Transverse colon (tissue), 4 donors: ENCODE measurements at places on chromosomes 1 and 21. TPM values are rescaled to one million over a fixed set of nuclear protein-coding genes. Genes with fewer than 3 reads are reported as not detected.

The LIPI gene
- total RNA-seq, result not detected

- DNase-seq, result no peak
Observed at GRCh38 chr1:41152622-41153044, 89.5 kb downstream of the SCMH1 start.

DNA sequence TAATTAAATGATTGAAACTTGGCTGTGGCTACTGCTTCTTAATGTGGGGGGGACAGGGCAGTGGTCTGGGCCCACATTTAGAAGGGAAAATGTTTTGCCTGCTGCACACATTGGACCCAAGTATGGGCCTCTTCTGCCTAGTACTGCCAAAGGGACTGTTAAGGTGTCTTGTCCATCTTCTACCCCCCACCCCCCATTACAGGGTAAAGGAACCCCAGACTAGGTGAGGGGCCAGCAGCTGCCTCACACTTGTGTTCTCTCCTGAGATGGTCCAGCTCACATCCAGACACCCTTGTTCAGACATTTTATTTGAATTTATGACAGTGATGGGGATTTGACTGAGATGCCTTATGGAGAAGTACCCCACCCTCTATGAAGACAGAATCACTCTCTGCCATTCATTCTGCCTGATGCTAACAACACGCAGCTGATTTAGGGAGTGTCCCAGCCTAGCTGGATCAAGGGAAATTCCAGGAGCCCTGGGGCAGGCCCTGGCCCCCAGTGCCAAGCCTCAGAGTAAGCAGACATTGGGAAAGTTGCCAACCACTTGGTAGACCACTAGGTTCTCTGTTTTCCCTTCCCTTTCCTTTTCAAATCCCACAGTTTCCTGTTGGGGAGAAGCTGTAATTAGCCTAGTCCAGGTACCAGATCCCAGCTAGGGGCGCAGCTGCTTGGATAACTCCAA, 42.1 kb downstream of the YARS1 start:
- no peak for DNase-seq

GRCh38 chr1:150322310-150322709, 977 bp downstream of the PRPF3 start:
- DNase-seq, result no peak

The KCNT2 gene
- total RNA-seq, result not detected

DNA sequence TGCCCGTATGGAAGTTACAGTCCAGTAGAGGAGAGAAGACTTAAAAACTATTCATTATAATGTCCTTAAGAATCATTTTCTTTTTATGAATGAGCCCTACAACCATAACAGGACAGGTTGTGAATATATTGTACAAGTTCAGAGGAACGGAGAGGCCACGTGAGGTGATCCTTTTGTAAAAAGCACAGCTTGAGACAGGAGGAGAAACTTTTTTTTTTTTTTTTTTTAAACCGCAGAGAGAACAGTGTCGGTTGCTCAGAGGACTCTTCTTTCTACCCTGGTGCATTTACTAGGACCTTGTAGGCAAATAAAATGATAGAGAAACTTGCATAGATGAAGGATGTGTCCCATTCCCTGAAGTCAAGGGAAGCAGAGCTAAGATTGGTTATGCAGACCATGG, 32.1 kb downstream of the DYRK1A start:
- DNase-seq, result no peak

The CEP104 gene
- 57.7 TPM for total RNA-seq

- no peak for DNase-seq
Observed at GRCh38 chr1:221823561-221823960, 81.7 kb upstream of the DUSP10 start.

The CACNA1S gene
- not detected for total RNA-seq

GRCh38 chr1:88983791-88984559, 8.5 kb downstream of the KYAT3 start:
- no peak for DNase-seq

The DYNLT4 gene
- total RNA-seq, result not detected

GRCh38 chr1:206513312-206514111, 6.2 kb downstream of the RASSF5 start:
- DNase-seq, result peak; percentile 41

- no peak for DNase-seq
Observed at GRCh38 chr1:209831615-209832014, 3.8 kb downstream of the UTP25 start.

DNA sequence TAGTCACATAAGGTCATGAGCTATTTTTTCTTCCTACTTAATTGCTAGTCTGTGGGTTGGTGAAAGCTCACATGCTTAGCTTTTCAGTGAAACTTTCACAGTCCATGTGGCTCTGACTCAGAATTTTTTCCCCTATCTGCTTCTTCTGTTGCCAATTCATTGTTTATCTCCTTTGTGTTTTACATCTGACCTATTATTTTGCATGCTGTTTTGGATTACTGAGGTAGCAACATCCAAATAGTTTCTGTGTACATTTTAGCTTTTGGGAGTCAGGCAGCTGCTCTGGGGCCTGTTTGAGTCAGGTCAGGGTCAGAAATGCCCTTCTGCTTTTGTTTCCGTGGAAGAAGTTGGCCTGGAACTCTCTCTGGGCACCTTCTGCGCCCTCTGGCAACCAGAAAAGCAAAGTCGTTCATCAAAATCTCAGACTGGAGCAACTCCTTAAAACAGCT, 40.0 kb downstream of the ROR1 start:
- DNase-seq, result no peak

DNA sequence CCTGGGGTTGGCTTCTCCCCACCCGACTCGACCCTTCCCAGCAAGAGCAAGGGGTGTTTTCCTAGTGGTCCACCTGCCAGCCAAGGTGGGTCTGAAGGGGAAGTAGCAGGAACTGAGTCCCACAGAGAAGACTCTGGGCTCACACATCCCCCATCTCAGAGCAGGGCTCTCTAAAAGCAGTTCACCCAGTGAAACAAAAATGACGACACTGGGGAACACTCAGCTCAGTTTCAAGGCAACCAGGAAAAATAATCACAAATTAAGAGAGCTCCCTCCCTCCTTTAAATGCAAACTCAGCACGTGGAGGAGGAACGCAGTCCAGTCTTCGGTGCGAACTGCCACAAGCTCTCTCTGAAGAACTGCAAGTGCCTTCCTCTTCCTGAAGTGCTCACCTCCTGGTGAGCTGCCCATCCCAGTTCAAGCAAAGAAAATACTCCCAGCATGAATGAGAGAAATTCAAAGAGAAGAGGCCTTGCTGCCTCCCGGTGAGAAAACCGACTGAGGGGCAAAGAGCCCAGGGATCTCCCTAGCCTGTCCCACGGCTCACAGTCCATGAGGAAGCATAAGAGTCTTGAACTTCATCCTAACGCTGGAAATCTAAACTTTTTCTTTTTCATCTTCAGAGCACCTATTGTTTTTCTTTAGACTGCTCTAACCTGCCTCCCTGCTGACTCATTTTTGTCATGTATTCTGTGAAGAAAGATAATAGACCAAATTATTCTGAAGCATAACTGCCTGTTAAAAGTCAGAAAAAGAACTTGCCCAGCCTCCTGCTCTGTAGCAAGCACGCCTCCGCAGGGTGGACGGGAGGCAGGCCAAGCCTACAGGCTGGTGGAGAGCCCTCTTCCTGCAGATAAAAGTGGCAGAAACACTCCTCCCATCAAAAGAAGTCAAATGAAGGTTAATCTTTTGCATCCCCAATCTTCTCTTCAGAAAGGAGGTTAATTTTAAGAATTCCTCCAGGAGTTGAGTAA, 281.4 kb downstream of the HHIPL2 start:
- no peak for DNase-seq

DNA sequence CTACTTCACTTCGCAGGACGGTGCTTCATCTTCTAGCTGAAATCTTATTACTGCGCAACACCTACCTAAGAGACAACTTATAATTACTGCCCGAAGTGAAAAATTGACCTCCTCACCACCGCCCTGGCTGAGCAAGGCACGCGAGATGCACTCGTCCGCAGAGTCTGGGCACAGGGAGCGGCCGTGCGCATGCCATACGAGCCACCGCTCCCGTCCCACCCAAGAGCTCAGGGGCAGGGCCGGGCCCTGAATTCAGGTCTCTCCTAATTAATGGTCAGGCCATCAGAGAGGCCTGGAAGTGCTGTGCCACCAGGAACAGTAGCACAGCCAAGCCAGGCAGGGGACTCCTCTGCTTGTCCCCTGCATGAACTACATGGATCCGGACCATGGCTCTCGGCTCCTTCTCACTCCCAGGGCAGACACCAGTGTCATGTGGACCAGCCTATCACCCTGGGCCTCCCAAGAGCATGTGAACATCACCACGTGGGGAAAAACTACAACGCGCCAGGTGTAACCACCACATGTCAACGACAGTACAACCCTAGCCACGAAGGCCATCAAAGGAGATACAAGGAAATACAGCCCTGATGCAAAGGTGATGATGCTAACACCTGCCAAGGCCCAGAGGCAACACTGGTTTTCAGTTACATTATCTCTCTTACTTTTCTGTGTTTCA, 11.5 kb downstream of the RIPK4 start:
- DNase-seq, result no peak

DNA sequence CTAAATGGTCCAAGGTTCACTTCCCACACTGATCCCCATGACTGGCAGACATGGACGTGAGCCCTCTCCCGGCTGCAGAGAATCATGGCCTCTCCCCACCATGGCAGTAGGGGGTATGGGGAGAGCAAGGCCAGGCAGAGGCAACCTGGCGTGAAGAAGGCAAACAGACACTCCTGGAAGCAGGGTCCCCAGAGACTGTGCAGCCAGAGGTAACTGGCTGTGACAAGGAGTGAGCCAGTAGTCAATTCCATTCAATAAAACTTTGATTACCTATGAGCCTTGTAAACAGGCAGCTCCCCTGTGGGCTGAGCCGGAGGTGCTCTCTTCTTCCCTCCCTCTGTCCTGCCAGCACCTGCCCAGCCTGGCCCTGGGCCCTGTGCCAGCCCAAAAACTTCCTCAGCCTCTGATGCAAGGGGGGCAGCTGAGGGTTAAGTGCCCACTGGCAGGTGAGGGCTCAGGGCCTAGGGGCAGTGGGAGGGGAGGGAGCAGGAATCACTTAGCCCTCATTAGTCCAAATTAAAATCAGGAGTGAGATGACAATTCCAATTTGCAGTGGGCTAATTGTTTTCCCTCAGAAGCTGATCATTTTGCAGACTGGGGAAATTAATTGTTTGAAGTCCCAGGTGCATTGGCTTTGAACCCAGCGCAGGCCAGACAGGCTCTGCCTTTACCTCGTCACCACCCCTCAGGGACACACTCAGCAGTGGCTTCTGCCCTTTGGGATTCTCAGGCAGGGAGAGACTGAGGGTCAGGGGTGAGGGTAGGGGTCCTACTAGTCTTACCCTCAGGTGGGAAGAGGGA, 35.6 kb downstream of the LRRN2 start:
- peak; percentile 58 for DNase-seq

DNA sequence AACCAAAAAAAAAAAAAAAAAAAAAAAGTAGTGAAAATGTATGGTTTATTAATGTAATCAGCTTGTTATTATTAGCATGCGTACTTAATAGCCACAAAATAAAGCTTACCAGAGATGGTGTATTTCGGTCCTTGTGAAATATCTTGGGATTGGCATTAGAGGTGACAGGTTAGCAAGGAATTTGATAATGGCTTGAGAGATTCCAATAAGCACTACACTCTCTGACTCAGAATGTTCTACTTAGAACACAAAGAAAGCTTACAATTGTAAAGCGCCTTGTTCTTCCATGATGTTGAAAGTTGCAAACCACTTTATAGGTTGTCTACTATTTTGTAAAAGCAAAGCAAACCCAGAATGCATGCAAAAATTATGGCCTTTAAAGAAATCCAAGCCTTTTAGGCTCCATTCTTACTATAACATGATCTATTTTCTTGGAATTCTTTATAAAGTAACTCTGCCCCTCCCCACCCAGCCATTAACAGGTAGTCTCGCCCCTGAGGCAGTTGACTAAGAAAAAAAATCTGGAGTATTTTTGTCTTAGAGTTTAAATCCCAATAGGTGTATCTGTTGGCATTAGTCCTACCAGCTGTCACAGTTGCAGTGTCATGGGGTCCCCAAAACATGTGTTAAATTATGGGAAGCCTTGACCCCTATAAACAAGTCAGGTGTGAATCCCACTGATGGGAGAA, 129.2 kb downstream of the DHRS3 start:
- no peak for DNase-seq

GRCh38 chr1:226874579-226875425, 4.4 kb downstream of the PSEN2 start:
- no peak for DNase-seq

The SHE gene
- total RNA-seq, result 5.2 TPM

DNA sequence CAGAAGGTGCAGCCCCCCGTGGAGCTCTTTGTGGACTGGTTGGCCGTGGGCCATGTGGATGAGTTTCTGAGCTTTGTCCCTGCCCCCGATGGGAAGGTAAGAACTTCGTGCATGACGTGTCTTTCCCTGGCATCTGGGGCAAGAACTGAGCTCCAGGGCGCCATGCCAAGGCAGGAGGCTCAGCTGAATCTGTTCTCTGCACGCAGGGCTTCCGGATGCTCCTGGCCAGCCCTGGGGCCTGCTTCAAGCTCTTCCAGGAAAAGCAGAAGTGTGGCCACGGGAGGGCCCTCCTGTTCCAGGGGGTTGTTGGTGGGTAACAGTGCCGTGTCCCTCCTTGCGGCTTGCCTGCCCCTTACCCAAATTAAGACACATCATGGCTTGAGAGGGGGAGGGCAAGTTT, 27.7 kb downstream of the PADI3 start:
- DNase-seq, result no peak

The RASSF5 gene
- total RNA-seq, result 9.2 TPM

- no peak for DNase-seq
Observed at GRCh38 chr21:24045373-24045772, 1561.9 kb downstream of the MRPL39 start.

DNA sequence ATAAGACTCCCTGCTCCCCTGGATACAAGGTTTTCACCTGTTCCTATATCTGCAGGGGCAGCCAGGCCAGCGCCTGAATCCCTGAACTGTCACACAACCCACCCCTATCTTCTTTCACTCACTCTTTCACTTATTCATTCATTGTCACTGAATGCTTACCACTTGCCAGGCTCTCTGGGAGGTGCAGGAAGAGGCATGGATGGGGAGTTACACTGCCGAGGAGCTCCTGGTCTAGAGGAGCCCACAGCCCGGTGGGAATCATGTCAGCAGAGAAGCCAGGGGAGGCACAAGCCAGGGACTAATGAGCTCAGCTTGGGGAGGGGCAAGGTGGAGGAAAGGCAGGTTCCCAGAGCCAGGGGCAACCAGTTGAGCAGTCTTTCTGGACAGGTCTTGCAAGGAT, 155.8 kb downstream of the TRABD2B start:
- peak; percentile 1 for DNase-seq

GRCh38 chr1:156948708-156949107, 28.3 kb downstream of the LRRC71 start:
- DNase-seq, result no peak

DNA sequence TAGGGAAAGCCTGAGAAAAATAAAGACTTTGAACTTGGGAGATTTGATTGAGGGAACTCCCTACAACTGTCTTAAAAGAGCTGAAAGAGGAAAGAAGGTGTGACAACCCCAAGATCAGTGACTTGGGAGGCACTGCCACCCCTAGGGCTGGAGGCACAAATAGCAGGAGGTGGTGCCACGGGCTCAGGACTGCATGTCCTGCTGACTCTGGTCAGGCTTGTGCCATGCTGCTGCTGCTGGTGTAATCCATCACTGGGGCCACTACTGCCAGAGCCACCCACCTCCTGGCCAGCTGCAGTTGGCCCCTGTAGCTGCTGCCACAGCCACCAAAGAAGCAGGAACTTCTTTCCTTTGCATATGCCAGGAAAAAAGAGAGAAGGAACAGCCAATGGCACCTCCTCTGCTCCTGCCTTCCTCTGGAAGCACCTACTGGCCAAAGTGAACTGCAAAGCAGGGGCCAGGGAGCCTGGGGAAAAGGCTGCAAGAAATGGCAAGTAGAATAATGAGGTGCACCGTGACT, 730.3 kb downstream of the PTPRU start:
- no peak for DNase-seq

- DNase-seq, result no peak
Observed at GRCh38 chr1:159282118-159282517, 20.0 kb upstream of the FCER1A start.
